ENCODE measurements at places on chromosomes 1 and 21.

DNA sequence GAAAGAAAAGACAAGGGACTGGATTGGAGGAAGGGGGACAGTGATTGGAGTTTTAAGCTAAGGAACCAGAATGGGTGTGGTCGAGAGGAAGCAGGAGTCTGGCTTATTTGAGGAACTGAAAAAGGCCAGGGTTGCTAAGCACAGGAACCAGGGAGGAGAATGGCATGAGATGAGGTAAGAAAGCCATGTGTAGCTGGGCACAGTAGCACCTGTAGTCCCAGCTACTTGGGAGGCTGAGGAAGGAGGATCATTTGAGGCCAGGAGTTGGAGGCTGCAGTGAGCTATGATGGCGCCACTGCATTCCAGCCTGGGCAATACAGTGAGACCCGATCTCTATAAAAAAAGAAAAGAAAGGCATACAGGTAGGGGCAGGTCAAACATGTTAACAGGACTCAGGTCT is 8.1 kb upstream of the KHDRBS1 start:
- no peak for DNase-seq

DNA sequence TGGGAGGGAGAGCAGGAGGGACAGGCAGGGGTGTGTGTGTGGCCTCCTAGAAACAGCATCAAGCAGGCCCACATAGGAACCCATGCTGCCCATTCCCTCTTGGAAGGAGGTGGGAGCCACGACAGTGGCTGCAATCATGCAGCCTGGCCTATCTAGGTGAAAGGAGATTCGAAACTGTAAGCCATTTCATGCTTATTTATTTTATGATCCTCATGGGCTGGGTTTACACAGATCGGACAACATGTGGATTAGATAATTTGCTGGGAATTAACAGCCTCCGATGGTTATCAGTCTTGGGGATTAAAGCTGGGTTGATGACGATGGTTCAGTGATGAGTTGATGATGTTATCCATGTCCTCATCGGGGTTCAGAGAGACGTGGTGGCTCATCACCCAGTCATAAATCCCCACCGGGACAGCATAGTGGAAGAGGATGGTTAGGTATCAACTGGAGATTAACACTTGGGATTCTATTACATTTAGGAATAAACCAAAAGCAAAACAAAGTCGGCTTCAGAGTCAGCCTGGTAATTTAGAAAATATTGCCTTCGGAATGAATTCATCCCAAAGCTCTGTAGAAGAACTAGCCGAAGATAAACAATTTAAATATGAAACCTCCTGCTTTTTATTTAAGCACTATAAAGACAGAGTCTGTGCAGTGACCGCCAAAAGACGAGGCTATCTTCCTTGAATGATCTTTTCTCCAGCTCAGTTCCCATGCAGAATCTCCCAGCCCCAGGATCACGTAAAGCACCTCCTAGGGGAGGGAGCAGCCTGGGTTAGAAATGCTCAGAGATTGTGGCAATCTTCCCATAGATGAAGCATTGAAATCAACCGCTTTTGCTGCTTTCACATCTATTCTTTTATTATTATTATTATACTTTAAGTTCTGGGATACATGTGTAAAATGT is 252.8 kb downstream of the FOXD2 start:
- no peak for DNase-seq

- DNase-seq, result no peak
Observed at GRCh38 chr1:8889103-8889846, 10.8 kb upstream of the ENO1 start.

DNA sequence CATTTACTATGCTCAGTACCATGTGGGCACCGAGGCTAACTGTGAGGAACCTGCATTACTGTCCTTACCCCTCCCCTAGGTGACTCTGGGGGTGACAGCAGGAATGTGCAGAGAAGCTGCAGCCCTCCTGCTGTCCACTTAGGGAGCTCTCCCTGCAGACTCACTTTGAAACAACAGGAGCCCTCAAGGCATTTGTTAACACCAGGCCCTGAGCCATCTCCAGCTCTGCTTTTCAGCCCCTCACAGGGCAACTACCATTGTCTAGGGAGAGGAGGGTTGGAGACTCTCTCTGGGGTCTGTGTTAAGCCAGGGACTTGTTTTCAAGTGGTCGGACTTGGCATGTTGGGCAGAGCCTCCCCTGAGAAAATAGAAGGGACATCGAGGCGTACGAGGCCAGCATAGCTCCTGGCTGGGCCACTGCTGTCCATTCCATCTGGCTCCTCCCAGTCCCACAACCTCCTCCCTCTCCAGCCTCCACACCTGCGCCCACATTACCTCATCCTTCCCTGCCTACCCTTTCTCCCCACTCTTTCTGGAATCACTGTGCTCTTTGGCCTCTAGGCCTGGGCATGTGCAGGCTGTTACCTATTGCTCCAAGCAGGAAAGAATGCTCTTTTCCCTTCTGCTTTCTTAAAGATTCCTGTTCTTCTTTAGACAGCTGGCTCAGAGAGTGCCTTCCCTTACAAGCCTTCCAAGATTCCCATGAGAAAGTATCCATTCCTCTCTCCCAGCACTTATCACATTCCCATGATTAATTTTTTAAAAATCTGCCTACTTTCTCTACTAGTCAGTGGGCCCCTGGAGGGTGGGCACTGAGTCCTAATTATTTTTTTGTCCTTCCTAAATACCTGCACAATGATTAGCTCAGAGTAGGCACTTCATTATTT is 102.7 kb upstream of the GCLM start:
- DNase-seq, result no peak

GRCh38 chr21:35025206-35026152 is 23.6 kb downstream of the RUNX1 start:
- DNase-seq, result no peak

All from neural crest cell (in vitro differentiated cells).